ENCODE measurements at places on chromosomes 4 and X.

DNA sequence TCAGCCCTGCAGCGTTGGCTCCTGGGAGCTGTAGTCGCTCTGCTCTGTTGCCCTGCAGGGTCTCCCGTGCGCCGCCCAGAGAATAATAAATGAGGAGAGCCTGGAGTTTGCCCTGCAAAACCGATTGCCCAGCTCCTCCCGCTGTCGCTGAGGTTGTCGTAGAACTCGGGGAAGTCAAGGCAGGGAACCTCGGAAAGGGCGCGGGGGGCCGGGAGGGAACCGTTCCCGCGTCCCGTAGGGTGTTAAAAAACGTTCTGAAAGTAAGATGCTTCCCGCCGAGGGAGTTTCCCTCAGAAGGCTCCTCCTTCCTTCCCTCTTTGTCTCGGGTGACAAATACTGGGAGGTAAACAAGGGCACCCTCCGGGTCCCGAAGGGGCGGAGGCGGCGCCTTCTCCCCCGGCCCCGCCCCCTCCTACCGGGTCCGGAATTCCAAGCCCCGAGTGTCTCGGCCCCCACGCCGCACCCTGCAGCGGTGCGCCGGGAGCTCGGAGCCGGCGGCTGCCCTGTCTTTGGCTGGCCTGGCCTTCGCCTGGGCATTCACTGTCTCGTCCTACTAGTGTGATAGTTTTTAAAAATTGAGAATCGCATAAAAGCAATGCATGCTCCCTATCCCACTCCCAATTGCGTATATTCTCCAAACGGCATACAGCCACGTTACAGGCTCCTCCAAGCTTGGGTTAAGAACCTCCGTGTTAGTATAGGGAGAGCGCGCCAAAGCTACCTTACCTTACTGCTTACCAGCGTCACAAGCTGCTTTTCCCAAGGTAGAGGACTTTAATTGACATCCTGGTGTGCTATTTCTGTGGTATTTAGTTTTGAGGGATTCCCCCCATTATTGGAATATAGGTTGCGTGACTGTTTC, 964 bp upstream of the HMGB2 start:
- DNase-seq: peak; percentile 74

GRCh38 chr4:53349091-53349491, 16.8 kb downstream of the SCFD2 start:
- no peak for DNase-seq

- DNase-seq: no peak
Observed at GRCh38 chrX:12026481-12026880, 111.8 kb upstream of the FRMPD4 start.

DNA sequence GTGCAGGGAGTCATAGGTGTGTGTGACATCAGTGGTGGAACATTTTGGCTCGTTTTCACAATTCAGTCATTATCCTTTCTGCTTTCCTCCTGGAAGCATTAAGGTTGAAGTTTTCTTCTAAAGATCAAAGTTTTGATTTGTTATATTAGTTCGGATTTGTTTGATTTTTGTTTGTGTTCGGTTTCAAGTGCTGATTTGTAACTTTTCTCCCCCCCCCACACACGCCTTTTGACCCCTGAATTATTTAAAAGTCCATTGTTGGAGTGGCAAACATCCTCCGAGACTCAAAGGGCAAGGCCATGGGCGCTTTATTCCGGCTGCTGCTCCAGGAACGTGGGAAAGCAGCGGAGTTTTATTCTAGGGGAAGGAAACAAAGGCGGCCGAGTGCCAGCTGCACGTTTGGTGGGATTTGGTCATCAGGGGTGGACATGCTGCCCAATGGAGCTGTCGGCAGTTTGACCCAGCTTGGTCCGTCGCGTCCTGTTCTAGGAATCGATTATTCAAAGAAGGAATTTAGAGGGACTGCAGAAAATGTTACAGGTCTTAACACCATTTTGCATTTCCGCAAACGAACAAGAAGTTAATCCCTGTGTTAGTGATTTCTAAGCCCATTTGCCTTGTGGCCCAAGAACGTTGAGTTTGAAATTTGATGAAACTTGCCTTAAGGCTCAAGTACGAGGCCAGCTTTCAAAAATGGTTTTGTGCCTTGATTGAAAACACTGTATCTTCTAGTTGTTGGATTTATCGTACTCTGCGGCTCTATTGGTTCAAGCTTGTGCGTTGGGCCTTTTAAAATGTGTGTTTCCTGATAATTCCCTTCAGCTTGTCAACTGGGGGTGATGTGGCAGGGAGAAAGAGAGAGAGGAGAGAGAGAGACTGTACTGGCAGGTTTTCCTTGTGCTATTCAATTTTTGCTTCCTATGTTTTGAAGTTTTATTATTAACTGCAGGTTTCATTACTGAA, 565 bp upstream of the ZNF41 start:
- DNase-seq: no peak

- DNase-seq: no peak
Observed at GRCh38 chr4:77220828-77221613, 64.0 kb downstream of the CCNG2 start.

DNA sequence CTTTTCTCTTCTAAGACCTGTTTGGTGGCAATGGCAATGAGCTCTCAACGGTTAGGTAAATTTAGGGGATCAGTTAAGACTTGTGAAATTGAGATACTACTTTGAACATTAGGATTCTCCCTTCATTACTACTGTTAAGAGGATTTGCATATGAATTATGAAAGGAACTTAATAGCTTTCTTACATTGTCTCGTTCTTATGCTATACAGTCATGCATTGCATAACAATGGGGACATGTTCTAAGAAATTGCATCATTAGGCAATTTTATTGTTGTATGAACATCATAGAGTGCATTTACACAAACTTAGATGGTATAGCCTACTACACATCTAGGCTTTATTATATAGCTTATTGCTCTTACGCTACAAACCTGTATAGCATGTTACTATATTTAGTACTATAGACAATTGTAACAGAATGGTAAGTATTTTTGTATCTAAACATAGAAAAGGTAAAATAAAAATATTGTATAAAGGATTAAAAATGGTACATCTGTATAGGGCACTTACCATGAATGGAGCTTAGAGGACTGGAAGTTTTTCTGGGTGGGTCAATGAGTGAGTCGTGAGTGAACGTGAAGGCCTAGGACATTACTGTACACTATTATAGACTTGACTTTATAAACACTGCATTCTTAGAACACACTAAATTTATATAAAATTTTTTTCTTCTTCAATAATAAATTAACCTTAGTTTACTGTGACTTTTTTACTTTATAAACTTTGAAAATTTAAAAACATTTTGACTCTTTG, 62.5 kb downstream of the PAQR3 start:
- DNase-seq: no peak

DNA sequence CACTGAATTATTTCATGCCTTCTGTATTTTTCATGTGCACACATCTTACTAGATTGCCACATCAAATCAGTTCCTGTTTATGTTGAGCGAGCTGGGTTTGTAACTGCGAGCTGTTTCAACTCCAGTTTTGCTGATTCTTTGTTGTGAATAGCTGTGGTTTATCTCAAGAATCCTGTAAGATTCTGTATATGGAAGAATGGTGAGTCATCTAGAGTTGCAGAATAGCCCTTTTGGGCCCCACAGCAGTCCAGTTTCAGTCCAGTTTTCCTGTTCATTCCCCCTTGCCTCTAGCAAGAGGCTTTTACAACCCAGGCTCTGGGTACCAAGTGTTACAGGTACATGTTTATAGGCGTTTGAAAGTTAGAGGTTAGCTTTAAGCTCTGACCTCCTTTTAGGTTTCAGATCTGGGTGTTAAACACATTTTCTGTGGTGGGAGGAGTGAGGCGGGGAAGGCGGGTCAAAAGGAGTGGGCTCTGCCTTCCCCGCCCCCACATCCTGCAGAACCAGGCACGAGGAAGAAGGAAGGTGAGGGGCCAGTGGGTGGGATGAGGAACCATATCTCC, 32.7 kb downstream of the TBC1D14 start:
- peak; percentile 66 for DNase-seq

DNA sequence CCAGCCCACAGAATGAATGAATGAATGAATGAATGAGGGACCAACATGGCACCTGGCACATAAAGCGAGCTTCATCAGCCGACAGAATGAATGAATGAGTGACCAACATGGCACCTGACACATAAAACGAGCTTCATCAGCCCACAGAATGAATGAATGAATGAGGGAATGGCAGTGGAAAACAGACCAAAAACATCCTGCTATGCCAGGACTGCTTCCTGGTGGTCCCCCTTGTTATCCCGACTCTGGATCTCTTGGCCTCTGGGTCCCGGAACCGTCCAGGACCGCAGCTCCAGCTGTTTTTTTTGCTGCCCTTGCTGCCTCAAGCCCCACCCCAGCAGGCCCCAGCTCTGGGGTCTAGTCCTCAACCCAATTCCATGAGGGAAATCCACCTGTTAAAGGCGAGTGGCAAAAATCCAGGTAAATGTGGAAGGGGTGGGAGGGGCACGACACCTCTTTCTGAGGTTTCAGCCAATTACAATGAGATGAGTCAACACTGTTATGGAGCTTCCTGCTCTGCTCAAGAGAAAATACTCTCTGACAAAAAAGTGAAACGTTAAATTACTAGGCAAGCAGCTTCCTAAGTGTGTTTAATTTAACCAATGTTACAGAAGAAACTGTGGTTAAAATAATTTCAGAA, 72.0 kb upstream of the MTNR1A start:
- no peak for DNase-seq

- no peak for DNase-seq
Observed at GRCh38 chr4:151302432-151302831, 23.0 kb downstream of the SH3D19 start.

DNA sequence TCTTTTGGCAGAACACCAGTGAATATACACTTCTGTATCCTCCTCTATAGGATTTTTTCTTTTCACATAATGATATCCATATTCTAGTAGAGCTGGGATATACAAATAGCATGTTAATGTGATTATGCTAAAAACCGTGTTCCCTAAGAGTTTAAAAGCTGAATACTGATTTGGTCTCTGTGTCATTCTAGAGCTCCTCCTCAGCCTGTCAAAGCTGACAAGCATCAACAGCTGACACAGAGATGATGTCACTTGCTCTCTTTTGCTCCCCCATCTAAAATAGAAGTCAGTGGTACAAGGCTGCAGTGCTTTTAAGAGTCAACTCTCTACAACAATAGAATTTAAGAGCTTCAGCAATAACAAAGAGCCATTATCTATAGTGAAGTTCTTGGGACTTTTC, 17.1 kb upstream of the HERC3 start:
- DNase-seq: no peak

DNA sequence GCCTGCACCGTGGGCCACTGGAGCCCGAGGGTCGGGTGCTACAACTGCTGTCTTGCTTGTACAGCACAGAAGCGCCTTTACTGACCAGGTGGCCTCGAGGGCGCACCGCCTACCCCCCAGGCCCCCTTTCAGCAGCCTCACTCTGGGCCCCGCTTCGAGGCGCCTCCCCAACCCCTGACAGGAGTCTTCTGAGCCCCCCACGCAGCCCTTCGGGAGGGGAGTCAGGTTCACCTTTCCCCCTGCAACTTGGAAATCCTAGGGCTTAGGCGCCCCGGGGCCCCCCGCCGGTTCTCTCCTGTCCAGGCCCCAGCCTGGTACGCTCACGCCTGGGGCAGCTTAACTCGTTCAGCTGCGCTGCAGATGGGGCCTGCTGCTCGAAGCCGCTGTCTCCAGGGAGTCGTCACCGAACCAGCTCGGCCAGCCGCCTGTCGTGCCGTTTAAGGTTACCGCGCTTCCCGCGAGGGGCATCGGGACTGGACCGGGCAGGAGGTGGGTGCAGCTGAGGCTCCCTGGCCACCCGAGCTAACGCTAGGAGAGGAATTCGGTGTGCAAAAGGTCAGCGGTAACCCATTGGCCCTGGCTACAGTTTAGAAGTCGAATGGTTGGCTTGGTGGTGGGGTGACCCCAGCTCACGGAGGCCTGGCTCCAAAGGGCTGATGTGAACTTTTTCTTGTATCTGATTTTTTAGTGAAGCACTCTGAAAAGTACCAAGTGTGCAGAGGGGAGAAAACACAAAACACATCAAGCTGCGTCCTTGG, 58.9 kb upstream of the BCOR start:
- no peak for DNase-seq

GRCh38 chr4:65624651-65625050, 45.6 kb downstream of the EPHA5 start:
- DNase-seq: no peak

- DNase-seq: no peak
Observed at GRCh38 chr4:133150486-133151340, 1.6 kb downstream of the PCDH10 start.

GRCh38 chrX:110146521-110146920, 143.6 kb downstream of the TMEM164 start:
- DNase-seq: peak; percentile 42

- no peak for DNase-seq
Observed at GRCh38 chr4:87209182-87209581, 11.2 kb downstream of the KLHL8 start.

- DNase-seq: no peak
Observed at GRCh38 chr4:114791976-114792375, 193.4 kb downstream of the UGT8 start.

DNA sequence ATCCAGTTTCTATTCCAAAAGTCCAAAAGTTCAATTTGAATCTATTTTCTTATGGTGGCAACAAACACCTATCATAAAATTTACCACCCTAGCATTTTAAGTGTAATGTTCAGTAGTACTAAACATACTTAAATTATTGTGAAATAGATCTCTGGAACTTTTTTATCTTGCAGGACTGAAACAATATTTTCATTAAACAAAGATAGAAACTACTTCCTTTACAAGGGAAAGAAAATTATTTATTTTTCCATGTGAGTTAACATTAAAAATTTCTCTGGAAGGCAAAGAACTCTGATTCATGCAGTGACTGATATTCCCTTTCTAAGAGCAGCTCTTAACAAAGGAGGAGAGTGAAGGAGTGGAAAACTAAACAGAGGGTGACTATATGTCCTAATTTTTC, 40.2 kb downstream of the ADH7 start:
- no peak for DNase-seq

- no peak for DNase-seq
Observed at GRCh38 chr4:186764457-186764856, 40.8 kb upstream of the FAT1 start.

- DNase-seq: peak; percentile 41
Observed at GRCh38 chr4:158906073-158906472, 137.2 kb downstream of the FNIP2 start.

GRCh38 chrX:43148305-43148704, 370.3 kb upstream of the PPP1R2C start:
- DNase-seq: no peak

GRCh38 chr4:184628103-184628502, 21.1 kb downstream of the CASP3 start:
- no peak for DNase-seq

DNA sequence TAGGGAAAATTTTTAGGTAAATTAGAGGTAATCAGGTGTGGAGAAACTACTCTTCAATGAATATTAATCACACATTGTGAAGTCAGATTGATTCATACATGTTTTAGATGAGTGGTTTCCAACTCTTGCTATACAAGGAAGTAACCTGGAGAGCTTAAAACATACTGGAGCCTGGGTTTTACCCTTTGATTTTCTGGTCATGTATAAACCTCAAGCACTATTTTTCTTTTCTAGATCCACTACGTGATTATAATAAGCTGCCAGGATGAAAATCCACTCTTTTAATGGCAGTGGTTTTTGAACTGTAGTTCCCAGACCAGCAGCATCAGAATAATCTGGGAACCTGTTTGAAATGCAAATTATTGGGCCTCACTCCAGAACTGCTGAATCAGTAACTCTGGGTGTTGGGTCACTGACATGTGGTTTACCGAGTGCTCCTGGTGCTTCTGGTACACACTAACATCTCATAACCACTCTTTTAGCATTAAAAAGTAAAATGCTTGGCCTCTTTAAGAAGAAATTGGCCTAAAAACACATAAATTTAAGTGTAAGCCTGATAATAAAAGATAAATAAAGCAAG, 63.4 kb downstream of the DCAF12L1 start:
- DNase-seq: no peak

- no peak for DNase-seq
Observed at GRCh38 chr4:48635980-48636379, 144.1 kb downstream of the FRYL start.
